Activated CD4-positive, alpha-beta T cell treated with anti-CD3 and anti-CD28 coated beads for 36 hours (primary cell): ENCODE measurements at places on chromosomes 16 and 17.

- DNase-seq, result no peak
Observed at GRCh38 chr16:46911038-46911437, 26.9 kb downstream of the GPT2 start.

GRCh38 chr17:41689497-41690299 is 1.0 kb downstream of the EIF1 start:
- peak; percentile 76 for DNase-seq

GRCh38 chr17:50181144-50181543 is 15.3 kb downstream of the SGCA start:
- no peak for DNase-seq

DNA sequence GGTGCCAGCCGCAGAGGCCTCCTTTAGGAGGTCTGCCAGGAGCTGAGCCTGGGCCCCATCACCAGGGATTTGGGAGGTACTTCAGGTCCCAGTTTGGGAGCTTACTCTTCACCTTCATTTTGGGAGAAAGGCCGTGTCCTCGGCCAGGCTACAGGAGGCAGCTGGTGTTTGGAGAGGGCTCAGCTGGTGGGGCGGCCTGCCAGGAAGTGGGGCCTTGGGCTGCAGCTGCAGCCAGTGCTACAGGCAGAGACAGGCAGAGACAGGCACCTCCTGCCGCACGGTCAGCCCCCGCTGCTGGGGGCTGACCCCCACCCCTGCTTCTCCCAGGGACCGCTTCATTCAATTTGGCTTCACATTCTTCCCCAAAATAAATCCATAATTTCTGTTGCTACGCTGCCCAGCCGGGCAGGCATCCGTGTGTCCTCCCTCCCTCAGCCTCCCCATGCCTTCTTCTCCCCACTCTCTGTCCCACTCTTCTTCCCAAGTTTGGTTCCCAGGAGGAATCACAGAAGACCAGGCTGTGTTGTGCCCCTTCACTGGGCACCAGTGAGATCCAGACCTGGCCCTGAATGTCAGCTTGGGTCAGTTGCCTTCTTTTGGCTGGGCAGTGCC is 6.1 kb downstream of the TMEM235 start:
- no peak for DNase-seq

DNA sequence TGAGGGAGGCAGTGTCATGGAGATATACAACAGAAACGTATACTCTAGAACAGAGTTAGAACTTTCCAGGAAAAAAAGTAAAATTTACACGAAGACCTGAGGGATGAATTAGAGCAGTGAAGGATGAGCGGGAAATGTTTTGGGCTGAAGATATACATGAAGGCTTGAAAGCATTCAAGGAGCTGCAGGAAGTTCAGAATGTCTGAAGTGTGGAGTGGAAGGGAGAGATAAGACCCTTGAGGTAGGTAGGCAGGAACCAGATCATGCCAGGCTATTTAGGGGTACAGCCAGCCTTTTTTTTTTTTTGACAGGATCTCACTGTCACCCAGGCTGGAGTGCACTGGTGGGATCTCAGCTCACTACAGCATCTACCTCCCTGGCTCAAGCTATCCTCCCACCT is 3.2 kb upstream of the NLK start:
- no peak for DNase-seq

- no peak for DNase-seq
Observed at GRCh38 chr17:50035421-50035879, 20.5 kb upstream of the ITGA3 start.

- no peak for DNase-seq
Observed at GRCh38 chr16:4960579-4960978, 2.4 kb downstream of the SEC14L5 start.

DNA sequence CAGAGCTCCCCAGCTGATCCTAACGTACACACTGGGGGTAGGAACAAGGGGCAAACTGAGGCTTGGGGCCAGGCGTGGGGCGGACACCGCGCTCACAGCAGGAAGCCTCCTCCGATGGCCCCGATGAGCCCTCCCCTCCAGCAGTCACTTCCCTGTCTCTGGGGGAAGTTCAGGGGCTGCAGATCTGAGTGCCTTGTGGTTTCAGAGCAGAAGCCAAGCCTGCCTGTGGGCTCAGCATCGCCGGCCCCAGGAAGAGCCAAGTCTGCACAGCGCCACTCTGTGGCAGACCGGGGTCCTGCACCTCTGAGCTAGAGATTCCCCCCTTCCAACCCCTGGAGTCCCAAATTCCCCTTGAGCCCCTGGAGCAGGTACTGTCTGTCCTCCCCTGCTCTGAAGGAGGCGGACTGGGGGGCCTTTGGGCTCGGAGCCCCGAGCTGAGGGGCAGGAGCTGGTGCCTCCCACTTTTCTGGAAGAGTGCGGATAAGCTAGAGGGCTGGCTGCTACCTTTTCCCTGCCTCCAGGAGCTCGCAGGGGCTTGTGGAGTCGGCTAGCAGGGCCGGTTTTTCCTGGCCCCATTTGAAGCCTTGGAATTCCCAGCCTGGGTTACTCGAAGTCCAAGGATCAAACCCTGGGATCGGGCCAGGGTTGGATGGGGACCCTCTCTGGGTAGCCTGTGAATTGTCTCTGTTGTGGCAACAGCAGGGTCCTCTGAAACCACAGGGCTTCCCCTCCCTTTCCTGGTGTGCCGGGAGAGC is 2.9 kb downstream of the GSE1 start:
- DNase-seq, result peak; percentile 89

GRCh38 chr16:87305505-87306391 is 11.4 kb downstream of the C16orf95 start:
- no peak for DNase-seq

- no peak for DNase-seq
Observed at GRCh38 chr17:28366605-28367004, 1.6 kb upstream of the SEBOX start.

GRCh38 chr17:79809530-79810129 is 12.8 kb upstream of the CBX8 start:
- DNase-seq, result no peak

- DNase-seq, result no peak
Observed at GRCh38 chr17:39925282-39926134, 1.9 kb downstream of the ORMDL3 start.
